ENCODE measurements at places on chromosomes 1 and 21.

DNA sequence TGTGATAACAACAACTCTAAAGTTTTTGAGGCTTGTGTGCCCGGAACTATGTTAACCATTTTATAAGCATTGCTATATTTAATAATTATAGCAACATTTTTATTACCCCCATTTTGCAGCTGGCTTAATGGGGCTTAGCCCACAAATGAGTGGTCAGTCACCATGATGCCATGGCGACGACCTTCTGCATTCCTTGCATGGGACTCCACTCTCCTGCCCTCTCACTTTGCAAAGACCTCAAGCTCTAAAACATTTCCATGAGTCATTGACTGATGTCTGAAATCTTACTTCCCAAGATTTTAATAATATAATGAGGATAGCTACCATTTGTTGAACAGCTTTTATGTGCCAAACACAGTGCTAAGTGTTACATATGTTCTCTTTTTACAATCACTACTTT is 15.4 kb downstream of the NGF start:
- DNase-seq = no peak

- DNase-seq = no peak
Measured at GRCh38 chr1:18452550-18452949, 28.2 kb upstream of the KLHDC7A start.

DNA sequence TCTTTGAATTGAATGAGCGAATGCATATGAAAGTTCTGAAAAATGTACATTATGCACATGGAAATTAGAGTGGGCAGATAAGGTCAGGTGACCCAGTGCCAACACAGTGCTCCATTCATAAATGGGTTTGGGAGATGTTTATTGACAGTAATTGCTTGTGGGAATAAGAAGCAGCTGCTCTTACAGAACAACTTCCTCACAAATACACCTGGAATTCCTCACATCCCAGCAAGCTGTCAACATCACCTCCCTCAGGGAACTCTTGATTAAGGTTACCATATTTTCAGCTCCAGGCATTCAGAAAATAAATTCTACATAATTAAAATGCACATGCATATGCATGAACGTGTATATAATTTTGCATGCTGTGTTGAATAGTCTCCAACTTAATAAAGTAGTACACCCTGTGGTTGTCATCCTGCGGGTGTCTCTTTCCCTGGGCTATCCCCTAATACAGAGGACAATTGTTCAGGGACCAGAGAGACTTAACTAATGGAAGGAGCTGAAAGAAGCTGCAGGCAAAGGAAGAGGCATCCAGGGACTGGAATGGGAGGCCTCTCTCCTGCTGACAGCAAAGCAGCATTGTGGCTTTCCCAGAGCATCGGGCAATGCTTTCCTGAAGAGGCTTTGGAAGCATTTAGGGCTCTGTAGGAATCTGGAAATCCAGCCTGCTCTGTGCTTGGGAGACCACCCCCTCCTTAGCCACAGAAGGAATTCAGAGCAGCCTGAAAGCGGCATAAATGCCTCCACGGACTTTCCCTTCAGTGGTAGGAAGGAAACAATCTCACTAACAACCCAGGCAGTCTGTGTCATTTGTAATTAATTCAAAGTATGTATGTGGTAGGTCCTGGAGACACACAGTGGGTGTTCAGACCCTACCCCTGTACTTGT is 55.2 kb upstream of the GNG12 start:
- DNase-seq = no peak

DNA sequence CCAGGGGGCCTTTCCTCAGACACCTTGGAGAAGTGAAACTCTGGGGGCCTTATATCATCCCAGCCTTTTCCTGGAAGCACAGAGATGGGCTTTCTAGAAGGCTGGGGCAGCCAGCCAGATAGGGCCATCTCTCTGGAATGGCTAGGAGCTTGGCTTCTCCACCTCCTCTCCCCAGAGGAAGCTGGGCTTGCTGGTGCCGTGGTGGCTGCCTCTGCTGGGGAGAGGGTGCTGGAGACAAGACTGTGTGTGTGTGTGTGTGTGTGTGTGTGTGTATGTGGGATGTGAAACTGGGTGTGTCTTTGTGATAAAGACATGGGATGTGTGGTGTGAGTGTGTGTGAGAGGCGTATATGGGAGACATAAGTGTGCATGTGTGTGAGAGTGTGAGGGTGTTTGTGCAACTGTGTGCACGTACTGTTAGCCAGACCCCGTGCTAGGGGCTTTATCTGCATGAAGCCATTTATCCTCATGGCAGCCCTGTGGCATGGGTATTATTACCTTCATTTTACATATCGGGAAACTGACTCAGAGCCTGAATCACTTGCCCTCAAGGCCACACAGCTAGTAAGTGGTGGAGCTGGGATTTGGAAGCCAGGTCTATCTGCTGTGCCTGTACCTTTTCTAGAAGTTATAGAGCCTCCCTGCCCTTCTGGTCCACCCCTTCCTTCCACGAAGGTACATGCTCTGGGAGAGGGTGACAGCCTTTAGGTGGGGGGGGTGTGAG is 44.2 kb downstream of the PTPRU start:
- no peak for DNase-seq

DNA sequence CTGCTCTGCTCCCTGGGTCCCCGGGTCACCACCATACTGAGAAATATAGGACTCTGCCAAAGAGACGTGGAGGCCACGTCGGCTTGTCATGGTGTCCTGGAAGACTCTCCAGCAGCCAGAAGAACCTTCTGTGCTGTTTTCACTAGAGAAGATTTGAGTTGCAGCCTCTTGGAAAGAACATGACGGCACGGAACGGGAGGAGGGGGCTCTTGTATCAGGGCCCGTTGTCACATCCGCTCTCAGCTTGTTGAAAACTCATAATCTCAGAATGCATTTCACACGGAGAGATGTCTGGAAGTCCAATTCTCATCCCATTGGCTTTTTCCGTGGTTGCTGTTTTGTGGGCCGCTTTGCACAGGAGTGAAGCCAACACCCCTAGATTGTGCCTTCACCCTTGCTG is 39.4 kb upstream of the FAM3B start:
- no peak for DNase-seq

DNA sequence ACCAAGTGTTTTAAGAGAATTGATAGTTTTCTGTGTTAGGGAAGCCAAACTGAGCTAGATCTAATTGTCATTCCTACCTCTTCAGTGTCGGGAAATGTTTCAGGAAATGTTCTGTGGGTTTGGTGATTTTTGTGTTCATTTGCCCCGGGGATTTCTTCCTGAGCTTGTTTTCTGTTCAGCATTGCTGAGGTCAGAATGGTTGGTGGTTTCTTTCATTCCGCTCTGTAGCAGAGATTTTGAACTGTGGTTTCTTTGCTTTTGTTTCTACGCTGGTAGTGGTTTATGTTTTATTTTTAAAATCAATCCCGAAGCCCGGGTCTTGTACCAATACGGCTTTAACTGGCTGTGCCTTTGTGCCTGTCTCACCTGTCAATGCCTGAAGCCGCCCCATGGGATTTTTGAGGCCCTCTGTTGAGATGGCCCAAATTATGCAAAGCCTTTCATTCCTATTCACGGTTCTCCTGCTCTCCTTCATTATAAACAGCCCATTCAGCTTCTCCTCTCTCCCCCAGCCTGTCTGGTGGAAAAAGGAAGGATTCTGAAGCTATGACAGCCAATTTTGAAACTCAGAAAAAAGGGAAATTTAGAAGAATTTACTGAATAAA is 417.2 kb upstream of the KAZN start:
- DNase-seq = no peak

GRCh38 chr21:15735409-15735808 is 5.6 kb downstream of the USP25 start:
- no peak for DNase-seq

GRCh38 chr1:10113501-10113900 is 80.7 kb downstream of the UBE4B start:
- DNase-seq = no peak

DNA sequence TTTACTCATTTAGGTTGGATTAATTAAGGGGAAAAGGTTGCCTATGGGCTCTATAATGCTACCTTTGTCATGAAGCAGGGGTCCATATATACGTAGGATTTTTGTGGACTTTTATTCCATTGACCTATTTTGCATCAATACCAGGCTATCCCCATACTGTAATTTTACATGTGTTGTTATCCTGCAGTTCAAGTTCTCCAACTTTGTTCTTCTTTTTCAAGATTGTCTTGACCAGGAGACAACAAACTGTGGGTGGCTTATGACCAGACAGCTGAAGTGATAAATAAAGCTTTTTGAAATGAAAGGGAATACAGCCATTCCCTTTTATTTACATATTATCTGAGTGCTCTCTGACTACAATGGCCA is 345.7 kb downstream of the BARHL2 start:
- DNase-seq = no peak

GRCh38 chr1:223355699-223356098 is 8.3 kb downstream of the SUSD4 start:
- DNase-seq = no peak

GRCh38 chr1:109929588-109930251 is 19.1 kb downstream of the CSF1 start:
- DNase-seq = no peak

GRCh38 chr21:45226540-45227326 is 61.0 kb downstream of the POFUT2 start:
- DNase-seq = no peak

DNA sequence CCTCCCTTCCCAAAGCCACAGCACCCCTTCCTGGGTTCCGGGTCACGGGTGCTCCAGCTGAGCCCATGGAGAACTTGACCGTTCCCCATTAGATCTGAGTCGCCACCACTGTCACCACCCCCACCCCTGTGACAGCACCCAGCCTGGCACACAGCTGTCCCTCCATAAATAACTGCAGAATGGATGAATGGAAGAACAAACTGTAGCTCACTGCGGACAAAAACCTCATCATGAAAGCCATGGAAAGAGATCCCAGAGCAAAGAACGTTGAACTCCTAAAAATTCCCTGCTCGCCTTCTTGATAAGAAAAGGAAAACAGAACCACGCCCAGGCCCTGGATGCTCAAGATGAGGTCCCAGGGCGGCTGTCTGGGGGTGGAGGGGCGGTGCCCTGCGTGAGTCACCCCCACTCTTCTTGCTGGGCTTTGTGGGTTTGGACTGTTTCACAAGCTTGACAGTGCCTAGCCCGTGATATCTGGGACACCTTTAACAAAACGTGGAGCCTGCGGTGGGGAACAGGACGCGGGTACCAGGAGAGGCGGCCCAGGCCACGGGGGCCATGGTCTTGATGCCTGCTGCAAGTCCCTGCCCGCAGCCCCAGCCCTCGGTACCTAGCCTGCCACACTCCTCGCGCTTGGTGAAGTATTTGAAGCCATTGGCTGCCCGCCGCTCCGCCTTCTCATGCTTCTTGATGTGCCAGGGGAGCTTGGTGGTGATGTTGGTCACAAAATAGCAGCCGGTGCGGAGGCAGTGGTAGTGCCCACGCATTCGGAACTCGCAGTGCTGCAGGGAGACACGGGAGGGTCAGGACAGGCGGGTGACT is 151.9 kb downstream of the CASZ1 start:
- peak; percentile 21 for DNase-seq

- DNase-seq = no peak
Measured at GRCh38 chr1:5586629-5587028, 405.6 kb downstream of the NPHP4 start.

DNA sequence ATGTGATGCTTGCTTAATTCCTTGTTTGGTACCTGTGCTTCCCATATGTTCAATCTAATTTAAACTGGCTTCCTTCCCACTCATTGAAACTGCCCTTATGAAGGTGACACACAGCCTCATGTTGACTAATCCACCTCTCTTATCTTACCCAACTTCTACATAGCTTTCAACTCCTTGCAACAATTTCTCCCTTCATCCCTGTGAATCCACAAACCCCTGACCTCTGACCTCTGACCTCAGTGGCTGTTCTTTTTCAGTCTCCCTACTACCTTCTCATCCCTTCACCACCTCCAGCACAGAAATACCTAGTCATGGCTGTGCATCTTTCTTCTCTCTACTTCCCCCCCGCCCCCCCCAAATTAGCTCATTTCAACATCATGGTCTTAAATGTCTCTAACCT is 144.5 kb downstream of the TTLL7 start:
- DNase-seq = no peak

DNA sequence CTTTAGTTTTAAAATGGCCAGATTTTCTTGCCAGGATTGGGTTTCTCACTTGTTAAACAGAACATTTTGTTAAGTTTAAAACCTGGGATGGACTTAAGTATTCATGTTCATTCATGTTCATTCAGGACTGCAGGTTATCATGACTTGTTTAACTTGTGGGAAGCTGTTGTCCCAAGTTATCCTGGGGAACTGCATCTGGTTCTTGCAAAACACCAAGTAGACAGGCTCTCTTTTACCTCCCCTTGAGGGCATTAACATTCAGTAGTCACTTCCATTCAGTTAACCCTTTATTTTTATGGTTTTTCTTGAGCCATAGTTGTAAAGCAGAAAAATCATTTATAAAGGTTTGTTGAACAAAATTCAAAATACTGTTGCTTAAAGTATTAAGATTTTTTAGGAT is 8.1 kb downstream of the SOD1 start:
- DNase-seq = no peak
